ENCODE measurements at places on chromosomes 6 and 20.

- no peak for DNase-seq
Observed at GRCh38 chr6:74447013-74447412, 751.0 kb downstream of the CD109 start.

DNA sequence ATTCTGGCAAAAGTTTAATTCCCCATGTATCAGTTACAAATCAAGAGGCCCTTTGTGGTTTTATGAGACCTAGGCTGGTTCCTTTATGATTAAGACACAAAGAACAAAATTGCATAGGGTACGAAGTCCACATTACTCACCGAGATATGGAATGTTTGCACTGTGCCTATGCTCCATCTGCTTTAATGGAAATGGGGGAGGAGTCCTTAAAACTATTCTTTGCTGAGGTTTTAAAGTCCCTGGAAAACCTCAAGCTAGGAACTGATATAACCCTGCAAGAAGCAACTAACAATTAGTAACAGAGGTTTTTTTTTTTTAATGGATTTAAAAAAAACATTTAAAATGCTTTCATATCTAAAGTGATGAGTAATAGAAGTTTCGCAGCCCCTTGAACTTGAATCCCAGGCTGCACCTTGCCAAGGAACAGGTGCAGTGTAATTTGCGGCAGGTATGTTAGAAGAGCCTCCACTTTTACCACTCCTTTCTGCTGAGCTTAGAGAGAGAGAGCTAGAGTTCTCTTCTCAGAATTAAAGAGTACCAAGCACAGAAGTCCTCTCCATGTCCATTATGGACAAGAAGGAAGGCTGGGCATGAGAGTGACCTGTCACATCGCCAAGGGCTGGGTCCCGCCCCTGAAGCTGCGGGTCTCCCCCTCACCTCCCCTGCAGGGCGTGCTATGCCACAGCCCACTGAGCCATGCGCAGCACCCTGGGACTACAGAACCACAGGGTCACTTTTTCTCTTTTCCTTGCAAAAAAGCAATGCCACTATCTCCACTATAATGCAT, 2.3 kb downstream of the SERPINB1 start:
- DNase-seq, result no peak

- DNase-seq, result no peak
Observed at GRCh38 chr6:124069230-124069950, 265.7 kb downstream of the NKAIN2 start.

DNA sequence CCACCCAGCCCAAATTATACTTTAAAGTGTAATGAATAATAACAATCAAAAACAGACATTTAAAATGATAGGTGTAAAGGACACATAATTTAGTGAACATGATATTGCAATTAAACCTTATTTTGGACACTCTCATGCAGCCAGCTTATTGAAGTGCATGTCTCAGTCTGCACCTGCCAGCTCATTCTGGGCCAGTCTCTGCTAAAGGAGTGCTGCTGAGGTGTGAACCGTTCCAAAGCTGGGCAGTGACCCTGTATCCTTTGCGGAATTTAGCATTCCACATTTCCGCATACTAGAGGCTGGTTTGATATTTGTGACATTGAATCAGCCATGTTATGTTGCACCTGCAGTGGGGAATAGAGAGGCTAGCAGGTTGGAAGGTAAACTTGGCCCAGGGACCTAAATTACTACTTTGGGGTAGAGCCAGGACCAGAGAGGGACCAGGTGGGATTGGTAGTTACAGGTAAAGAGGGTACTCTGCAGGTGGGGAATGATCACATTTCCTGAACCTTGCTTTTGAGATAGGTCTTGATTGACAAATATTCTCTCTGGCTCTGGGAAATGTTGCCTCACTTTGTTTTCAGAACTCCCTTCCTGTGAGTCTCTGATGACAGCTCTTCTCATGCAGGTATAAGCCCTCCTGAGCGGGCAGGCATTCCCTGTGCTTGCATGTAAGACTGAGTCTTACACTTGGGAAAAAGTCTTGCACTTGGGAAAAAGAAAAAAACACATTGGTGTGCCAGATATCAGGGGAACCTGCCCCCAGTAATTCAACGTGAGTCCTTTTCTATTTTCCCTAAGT, 26.2 kb downstream of the TULP4 start:
- no peak for DNase-seq

DNA sequence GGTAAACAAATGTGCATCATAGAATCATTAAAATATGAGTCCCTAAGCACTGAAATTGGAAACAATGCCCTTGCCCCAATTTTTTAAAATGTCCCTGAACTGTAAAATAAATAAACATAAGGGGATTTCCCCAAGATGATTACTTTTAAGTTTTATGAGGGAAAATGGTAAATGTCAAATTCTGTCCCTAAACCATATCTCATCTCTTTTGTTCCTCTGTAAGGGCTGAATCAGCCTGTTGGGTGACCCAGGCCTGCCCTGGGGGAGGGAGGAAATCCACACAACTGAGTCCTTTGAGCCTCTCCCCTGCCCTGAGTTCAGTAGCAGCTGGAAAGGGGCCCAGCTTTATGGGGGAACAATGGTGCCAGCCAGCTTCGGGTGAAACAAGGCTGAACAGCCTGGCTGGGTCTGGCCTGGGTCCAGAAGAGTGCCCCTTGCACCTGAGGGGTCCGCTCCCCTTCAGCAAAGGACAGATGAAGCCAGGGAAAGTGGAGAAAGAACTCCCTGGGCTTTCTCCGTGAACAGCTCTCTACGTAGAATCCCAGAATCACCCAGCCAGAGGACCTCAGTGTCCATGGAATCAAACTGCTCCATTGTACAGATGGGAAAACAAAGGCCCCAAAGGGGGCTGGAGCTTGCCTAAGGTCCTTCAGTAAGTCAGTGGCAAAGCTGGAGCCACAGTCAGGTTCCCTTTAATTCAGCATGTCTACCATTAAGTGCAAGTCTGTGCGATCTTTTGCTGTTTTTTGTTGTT, 28.2 kb upstream of the ITCH start:
- no peak for DNase-seq

DNA sequence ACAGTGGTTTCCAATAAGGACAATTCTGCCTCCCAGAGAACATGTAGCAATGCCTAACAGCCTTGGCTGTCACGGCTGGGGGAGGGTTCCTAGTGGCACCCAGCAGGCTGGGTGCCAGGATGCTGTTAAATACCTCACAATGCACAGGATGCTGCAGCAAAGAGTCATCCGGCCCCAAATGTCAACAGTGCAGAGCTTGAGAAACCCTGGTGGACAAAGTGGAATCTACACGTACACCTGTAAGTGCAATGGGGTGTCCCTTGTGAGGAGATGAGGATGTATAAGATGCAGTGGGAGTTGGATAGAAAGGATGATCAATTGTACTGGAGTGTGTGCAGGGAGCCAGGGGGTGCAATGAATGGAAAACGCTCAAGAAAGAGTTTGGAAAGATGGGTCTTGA, 142.4 kb downstream of the FNDC1 start:
- no peak for DNase-seq

GRCh38 chr20:316316-317068, 8.9 kb upstream of the SOX12 start:
- no peak for DNase-seq

GRCh38 chr20:54017846-54018245, 52.5 kb downstream of the BCAS1 start:
- DNase-seq, result no peak

Data from stimulated activated naive CD4-positive, alpha-beta T cell (primary cell).